ENCODE measurements at places on chromosomes 4 and X.

- no peak for DNase-seq
Measured at GRCh38 chr4:25930731-25931354, 16.8 kb downstream of the SMIM20 start.

GRCh38 chr4:171067422-171067821, 745.8 kb upstream of the GALNTL6 start:
- no peak for DNase-seq

DNA sequence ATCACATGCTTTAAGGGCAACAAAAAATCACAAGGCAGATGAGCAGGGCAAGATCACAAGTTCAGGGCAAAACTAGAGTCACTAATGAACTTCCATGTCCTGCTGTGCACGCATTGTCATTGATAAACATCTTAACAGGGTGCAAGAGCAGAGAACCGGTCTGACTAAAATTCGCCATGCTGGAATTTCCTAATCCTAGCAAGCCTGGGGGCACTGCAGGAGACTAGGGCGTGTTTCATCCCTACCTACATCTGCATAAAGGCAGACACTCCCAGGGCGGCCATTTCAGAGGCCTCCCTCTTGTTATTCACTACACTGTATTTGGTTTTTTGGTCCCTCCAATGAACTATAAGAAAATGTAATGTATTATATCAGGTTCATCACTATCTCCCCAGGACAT, 203.6 kb downstream of the ARHGEF9 start:
- no peak for DNase-seq

GRCh38 chr4:80322716-80323115, 12.8 kb upstream of the CFAP299 start:
- DNase-seq: peak; percentile 3

DNA sequence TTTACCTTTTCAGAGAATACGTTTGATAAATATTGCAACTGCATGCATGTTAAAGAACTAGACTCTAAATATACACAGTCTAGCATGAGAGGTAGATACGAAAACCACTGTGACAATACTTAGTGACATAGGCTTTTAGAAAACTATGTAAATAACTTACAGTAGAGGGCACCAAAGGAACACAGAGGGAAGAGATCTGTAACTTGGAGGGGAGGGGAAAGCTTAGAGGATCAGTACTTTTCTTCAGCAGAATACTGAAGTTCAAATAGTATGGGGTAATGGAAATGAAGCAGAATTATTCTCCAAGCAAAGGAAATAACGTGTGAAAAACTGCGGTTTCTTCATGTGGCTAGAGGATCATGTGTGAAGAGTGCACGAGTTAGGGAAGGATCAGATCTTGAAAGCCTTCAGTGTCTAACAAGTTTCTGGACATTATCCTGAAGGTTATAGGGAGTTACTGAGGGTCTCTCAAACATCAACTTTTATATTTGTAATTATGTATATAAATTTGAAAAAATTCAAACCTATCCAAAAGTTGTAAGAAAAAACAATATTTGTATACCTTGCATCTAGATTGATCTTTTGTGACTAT, 264.3 kb downstream of the NPFFR2 start:
- DNase-seq: peak; percentile 38

DNA sequence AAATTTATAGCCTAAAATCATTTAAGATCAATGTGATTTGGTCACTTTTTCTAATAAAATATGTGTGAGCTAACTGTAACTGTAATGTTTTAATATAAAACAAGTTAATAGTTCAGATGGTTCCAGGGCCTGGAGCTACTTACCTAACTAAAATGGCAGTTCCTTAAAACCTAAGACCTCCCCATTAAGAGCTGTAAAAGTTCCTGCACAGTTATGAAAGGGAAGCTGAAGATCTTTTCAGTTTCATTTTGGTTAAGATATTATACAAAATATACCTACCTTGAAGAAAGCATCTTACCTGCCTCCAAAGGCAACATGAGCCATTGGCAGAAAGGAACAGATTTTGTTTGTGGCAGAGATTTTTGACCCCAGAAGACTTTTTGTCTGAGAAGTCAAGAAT, 30.1 kb downstream of the HPF1 start:
- no peak for DNase-seq

- DNase-seq: no peak
Measured at GRCh38 chr4:148790691-148791090, 348.5 kb upstream of the NR3C2 start.

GRCh38 chr4:161990721-161991120, 173.1 kb downstream of the FSTL5 start:
- DNase-seq: no peak

GRCh38 chrX:16678689-16679088, 28.7 kb downstream of the S100G start:
- no peak for DNase-seq

- DNase-seq: peak; percentile 29
Measured at GRCh38 chrX:72526534-72527508, 45.8 kb downstream of the HDAC8 start.

GRCh38 chrX:85882601-85883000, 164.8 kb downstream of the CHM start:
- DNase-seq: no peak

- no peak for DNase-seq
Measured at GRCh38 chrX:10254739-10255138, 98.0 kb downstream of the CLCN4 start.

DNA sequence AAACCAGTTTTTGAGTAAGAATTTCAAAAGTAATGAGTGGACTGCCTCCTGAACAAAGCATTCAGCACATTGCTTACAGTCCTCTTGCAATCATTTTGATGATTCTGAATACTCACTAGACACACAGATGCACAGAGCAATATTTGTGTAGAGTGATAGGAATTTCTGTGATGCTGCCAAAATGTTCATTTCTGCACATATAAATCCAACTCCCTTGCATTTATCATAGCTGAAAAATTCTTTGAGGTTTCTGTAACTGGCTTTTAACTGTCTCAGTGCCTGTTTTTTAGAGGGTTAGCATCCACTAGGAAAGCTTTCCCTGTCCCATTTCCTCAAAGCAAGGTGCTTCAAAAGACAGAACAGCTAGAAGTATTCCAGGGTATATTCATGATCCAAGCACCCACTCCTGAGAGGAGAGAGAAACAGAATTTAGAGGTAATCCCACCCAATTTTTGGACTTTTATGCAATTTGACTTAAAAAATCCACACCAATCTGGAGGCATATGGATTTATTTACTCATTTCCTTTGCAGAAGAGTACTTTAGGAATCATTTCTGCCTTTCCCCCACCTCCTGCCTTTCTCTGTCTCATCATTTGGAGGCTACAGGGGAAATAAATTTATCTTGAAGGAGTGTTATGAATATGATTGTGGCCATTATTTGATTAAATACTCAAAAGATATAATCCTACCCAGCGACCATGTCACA, 234.5 kb upstream of the SLIT2 start:
- no peak for DNase-seq

DNA sequence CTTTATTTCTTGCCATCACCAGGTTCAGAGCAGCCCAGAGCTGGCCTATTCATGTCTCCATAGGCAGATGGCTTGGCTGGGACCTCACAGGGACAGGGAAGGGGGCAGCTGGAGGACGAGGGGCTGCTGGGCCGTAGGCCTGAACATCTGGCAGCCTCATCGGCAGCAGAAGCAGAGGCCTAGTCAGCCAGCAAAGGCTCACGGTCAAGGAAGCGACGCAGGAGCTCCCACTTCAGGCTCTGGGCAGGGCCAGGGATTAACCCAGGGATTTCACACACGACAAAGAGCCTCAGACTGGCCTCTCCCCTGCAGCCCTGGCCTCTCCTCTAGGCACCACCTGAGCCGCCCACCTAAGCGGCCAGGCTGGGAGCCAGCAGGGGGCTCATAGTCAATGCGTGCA, 46.0 kb upstream of the MAN2B2 start:
- no peak for DNase-seq

- no peak for DNase-seq
Measured at GRCh38 chr4:7630568-7631287, 196.0 kb upstream of the PSAPL1 start.

GRCh38 chr4:53378171-53378482, 686 bp downstream of the FIP1L1 start:
- DNase-seq: no peak

DNA sequence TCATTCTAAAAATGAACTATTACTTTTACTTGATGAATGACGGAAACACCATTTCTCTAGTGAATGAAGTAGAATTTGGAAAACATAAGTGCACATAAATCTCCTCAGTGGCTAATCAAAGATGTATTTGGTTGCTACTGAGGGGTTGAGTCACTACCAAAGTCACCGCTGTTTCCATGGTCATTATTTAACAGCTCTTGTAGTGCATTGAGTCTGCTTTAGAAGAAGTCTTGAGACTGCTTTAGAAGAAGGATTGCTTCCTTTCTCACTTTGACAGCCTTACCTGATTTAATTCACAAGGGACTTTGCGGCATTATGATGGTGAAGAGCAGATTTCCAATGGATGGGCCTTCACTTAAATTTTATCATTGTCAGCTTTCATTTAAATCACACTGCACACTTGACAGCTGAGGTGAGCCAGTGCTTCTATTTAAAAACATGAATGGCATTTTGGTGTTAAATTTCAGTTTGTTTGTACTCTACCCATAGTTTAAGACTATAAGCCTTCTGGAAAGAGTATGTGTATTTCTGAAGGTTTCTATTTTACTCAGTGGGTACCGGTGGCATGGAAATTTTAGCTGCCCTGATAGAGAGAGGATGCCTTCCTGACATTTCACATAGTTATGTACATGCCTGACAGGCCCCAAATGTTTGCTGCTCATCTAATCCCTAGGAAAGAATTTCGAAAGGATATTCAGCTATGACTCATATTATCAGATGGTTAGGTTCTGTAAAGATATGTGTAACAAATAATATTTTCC, 9.5 kb downstream of the ASB5 start:
- DNase-seq: no peak

- DNase-seq: no peak
Measured at GRCh38 chr4:122313006-122313646, 65.7 kb upstream of the ADAD1 start.

- no peak for DNase-seq
Measured at GRCh38 chr4:38210396-38211114, 250.4 kb downstream of the PTTG2 start.

- no peak for DNase-seq
Measured at GRCh38 chrX:2962381-2962780, 33.2 kb upstream of the ARSD start.

DNA sequence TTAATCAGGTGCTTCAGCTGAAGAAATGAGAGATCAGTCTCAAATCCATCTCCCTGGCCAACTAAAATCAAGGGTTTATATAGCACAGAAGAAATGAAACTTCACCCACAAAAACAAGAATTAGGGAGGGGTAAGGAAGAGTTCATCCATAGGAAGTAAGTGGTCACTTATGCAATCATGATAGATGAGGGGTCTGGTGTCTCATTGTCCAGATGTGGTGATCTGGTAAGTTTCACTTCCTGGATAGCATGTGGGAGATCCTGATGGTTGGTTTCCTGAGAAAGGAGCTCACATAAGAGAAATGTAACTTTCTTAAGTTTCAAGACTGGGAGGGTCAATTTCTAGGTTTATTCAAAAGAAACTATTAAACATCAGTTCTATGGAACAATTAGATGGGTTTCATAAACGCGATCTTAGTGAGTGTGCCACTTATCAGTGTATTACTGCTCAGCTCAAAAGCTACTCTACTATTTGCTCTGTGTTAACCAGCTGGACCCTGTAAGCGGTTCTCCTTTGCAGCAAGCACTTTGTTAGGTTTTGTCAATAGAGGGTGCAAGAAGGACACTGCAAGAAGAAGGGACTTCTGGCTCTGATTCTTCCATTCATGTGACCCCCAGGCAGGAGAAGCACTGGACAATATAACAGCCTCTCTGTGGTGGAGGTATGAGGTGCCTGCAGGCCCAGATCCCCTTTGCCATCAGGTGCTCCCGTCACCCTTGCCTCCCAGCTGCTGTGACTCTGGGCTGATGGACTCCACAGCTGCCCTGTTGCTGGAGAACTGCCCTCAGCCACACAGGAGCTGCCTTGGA, 35.4 kb upstream of the HPSE start:
- peak; percentile 43 for DNase-seq

- no peak for DNase-seq
Measured at GRCh38 chr4:92519727-92520126, 216.0 kb downstream of the GRID2 start.

GRCh38 chrX:74925225-74926088, at the start of gene NEXMIF:
NEXMIF (minus strand) TSS chrX:74925452.
- DNase-seq: no peak

GRCh38 chrX:47804315-47804714, 32.4 kb upstream of the ZNF81 start:
- no peak for DNase-seq

DNA sequence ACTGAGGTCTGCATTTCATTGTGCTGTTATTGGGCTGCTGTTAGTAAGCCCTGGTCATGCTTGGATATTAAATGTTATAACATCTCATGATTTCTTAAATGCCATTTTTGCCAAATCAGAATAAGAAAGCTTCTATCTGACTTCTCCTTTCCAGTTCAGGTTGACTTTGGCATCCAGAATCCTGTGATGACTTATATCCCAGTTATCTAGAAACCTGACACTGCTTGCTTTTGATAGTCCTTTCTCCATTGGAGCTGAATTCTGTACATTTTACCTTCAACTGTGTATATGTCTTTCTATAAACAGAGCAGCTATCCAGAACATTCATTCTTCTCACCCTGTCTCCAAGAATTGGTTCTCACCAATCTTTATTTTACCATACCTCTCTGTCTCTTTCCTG, 257.7 kb upstream of the GNPDA2 start:
- DNase-seq: no peak

DNA sequence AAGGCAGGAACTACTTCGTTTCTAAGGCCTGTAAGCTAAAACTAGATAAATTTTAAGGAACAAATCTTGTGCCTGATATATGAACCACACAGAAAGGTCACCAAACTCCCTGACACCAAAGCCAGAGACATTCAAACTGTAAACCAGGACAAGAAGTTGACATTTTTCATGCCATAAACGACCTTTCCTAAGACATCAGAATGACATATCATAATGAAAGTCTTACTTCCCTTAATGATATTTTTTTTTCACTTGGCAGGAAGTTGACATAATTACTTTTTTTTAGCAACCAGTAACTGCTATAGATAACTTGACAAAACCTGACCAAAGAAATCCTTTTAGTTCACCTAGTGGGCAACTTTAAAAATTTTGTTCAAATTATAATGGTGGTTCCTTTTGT, 231.5 kb upstream of the AGTR2 start:
- no peak for DNase-seq

GRCh38 chrX:55874807-55875206, 157.3 kb downstream of the RRAGB start:
- no peak for DNase-seq

- no peak for DNase-seq
Measured at GRCh38 chr4:1683261-1683735, 815 bp downstream of the FAM53A start.

GRCh38 chr4:128351502-128351901, 63.9 kb upstream of the PGRMC2 start:
- DNase-seq: no peak

GRCh38 chr4:77094496-77094895, 18.7 kb upstream of the CCNI start:
- DNase-seq: no peak

DNA sequence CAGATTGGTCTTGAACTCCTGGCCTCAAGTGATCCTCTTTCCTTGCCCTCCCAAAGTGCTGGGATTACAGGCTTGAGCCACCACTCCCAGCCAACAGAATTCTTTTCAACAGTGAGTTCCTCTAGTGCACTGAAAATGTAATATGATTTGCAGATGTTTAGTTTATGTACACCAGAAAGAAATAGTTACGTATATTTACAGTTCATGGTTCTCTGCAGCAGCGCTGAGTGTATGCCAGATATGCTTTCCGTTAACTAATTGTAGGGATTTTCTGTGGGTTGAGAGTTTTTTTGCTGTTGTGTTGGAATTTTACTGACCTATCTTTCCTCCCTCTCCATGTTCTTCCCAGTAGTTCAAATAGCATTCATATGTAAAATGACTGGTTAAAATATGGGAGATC, 44.0 kb downstream of the GAB1 start:
- DNase-seq: no peak

GRCh38 chr4:60944060-60944459, 256.1 kb upstream of the ADGRL3 start:
- DNase-seq: no peak
